ENCODE measurements at places on chromosomes 4 and X.

DNA sequence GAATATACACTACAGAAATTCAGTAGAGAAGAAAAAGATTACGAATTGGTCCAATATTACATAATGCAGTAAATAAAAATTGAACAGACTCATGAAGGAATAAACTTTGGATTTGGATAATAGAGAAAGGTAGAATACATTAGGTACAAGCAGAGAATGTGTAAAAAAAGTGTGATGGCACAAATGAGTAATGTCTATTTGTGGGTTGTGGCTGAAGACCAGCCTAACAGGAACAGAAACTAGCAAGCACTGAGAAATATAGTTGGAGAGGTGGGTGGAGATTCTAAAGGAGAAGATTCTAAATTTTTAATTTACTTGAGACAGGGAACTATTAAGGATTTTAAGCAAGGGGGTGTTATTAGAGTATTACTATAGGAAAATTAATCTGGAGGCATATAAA is 15.2 kb upstream of the CLOCK start:
- no peak for DNase-seq

GRCh38 chrX:1190596-1191145 is 21.8 kb downstream of the CRLF2 start:
- DNase-seq = no peak

GRCh38 chrX:110407910-110408545 is 49.4 kb downstream of the RTL9 start:
- no peak for DNase-seq

GRCh38 chrX:94814216-94814615 is 1140.2 kb downstream of the FAM133A start:
- DNase-seq = no peak

GRCh38 chr4:151484396-151485102 is 75.6 kb downstream of the FHIP1A start:
- no peak for DNase-seq

GRCh38 chr4:55398461-55398860 is 2.7 kb downstream of the TMEM165 start:
- DNase-seq = no peak

GRCh38 chrX:71668248-71668595 is 876 bp downstream of the LOC101059915 start:
- no peak for DNase-seq

GRCh38 chr4:125392694-125393093 is 77.9 kb downstream of the FAT4 start:
- DNase-seq = no peak

GRCh38 chrX:102155806-102156179 is at the start of gene BEX5:
BEX5 (minus strand) TSS chrX:102155977; CDS start chrX:102154265, 1,712 bp downstream.
- DNase-seq = peak; percentile 79

DNA sequence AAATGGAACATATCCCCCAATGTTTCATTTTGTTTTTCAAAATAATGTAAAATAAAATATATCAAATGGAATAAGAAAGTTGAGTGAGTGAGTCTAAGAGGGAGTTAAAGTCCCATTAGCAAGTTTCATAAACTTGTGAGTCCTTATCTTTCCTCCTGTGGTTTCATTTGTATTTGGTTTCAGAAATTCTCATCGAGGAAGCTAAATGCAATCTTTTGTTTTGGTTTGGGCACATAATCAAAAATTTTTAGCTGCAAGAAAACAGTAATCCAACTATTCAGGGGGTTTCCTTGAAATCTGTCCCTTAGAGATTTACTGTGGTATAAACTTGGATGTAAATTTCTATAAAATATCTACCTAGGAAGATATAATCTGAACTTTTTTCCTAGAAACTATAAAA is 124.2 kb downstream of the CAMK2D start:
- no peak for DNase-seq

DNA sequence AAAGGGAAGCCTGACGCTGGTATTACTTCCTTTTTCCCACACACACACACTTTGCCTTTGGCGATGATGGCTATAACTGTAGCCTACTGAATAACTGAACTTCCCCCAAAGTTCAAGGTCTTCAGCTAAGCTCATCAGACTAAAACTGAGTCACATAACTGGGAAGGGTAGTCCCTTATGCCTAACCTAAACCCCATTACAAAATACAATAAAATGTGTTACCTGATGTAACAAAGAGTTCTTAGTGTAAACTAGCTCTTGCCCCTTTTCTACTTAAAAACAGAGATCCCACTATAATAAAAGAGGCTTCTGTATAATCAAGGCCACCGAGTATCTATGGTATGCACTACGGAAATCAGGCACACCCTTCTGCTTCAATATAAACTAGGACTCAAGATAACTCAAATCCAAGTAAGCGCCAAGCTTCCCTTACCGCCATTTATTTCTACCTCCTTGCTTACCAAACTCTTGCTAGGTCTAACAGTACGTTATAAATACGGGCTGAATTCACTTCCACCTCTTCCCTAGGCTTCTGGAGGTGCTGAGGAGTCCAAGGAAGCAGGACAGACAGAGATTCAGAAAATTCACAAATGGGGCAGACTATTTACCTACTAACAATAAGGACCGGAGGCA is 2.4 kb downstream of the OTUD4 start:
- no peak for DNase-seq

- no peak for DNase-seq
Observed at GRCh38 chrX:37470711-37471110, 100.8 kb upstream of the LANCL3 start.

GRCh38 chr4:17230727-17231126 is 281.2 kb downstream of the QDPR start:
- no peak for DNase-seq

GRCh38 chrX:8404926-8405325 is 59.7 kb upstream of the VCX3B start:
- DNase-seq = no peak

- DNase-seq = no peak
Observed at GRCh38 chrX:2928583-2929434, at the start of gene ARSD. ARSD (minus strand) TSS chrX:2929339; CDS start chrX:2929275, 64 bp downstream.

DNA sequence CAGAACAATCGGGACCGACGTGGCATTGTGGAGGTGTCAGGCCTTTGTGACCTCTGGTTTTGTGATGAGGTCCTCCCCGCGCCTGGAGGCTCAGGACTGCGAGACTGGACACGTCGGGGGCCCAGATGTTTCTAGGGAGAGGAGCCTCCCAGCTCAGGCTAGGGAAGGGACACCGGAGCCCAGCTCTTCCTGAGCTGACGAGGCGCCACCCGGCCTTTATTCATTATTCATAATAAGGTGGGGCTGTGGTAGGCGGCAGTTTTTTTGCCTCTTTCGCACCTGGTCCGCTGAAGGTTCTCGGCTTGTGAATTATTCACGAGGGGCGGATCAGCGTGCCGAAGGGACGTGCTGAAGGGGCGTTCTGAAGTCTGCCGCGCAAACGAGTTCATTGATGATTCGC is 2.3 kb upstream of the UBA1 start:
- DNase-seq = no peak

DNA sequence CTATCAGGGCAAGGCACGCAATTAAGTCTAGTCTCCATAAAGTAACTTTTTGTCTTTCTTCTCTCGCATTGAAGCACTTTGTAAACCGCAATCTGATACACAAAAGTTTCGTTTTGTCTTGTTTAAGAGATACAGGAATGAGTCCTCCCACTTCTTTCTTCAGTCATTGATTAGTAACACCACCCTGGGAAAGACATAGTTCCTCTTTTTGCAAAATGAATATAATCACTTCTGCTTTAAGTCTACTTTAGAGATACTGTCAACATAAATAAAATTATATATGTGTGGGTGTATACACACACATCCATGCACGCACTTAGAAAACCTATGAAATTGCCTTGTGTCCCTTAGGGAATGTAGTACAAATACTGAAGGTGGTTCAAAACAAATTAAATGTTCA is 11.7 kb downstream of the COQ2 start:
- DNase-seq = no peak

DNA sequence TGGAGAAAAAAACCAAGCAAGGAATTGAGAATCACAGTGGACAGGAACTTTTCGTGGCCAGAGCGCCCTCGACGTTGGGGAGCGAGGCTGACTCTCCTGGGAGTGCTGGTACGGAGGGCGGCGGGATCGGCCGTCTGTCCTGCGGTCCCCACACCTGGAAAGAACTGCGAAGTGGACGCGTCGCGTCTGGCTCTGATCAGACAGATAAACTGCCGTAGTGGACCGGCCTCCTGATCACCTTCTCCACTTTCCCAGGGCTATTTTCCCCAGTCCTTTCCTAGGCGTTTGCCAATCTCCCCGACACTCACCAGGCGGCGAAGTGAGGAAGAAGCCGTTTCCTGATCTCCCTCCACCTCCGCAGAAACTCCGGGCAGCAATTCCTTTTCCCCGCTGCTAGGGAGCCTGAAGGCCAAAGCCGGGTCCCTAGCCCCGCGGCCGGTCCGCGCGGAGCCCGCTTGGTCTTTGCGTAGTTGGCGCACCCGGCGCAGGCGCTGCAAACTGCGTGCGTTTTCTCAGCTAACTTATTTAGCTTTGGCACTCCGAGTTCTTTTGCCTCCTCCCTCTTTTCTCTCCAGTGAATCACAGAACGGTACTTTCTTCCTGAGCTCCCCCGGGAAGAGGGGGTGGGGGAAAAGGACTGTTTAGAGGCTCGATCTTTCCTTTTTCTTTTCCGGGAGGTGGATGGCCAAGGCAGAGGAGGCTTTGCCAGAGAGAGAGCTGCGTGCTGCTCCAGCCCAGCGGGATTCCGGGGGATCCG is at the start of gene ARSJ:
Gene ARSJ, minus strand, starts transcription at position 500 of the 757 bp plus-strand sequence. CDS start 813 bp downstream, outside the sequence.
- DNase-seq = no peak

GRCh38 chrX:153969904-153970356 is 1.7 kb downstream of the HCFC1 start:
- no peak for DNase-seq

DNA sequence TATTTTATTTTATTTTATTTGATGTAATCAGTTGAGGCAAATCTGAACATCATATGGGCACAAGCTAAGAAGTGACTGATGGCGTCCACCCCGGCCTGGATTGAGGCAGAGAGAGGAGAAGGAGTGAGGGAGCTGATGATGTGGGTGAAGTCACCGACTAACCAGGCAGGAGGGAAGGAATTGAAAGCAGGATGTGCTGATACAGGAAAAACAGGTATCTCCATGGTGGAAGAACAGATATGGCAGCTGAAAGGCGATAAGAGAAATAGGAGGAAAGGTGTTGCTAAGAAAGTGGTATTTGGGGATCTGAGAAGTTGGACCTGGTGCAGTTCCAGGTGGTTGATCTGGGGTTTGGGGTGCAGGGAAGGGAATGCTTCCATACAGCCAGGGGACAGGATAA is 37.6 kb upstream of the GYPB start:
- no peak for DNase-seq

DNA sequence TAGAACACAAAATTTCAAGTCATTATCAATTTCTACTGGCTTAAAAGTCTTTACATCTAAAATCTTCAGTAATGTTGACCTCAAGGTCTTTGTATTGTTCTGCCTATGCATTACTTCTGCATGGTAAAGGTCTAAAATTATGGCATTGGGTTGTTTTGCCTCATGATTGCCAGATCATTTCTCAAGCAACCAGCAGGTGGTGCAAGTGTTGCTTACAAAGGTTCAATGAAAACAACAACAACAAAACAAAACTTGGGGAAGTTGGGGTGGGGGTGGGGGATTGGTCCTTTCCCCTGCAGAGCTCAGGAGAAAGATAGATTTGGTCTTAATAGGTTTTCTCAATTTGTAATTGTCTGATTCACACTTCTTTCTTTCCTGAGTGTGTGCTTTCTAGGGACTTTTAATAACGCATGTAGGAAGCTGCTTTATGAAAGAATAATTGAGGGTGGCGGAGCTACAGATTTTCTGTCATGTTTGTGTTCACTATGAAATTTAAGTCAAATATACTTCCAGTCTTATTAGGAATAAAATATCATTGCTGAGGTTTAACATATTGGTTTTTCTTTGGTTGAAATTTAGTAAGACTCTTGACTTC is 145.1 kb downstream of the COL4A5 start:
- no peak for DNase-seq

DNA sequence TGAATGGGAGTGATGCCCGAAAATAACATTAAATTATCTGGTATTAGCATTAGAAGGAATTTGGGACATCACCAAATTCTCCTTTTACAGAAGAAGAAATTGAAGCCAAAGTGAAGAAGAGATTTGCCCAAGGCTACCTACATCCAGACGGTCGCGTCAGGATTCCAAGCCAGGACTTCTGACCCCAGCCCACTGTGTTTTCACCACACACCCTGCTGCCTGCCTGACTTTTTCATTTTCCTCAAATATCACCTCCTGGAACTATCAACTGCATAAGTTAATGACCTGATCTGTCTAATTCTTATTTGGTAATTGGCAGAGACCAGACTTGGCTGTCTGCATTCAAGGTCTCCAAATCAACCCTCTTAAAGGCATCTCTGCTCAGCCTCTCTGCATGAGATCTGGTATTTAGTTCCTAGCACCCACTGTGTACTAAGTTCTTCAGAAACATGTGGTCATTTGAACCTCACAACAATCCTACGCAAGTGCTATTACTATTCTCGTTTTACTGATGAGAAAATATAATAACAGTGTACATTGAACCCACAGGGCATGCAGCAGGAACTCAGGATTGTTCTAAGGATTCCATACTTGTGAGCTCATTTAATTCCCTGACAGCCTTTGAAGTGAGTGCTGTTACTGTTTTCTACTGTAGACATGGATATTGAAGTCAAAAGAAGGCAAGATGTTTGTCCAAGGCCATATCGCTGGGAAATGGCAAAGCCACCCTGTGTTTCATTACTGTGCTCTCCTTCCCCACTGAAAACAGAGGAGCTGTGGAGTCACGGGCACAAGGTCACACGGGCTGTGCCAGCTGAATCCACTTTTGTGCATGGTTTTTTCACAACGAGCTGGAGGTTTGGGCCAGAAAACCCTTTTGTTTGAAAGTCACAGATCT is 195.2 kb upstream of the C1QTNF7 start:
- no peak for DNase-seq

DNA sequence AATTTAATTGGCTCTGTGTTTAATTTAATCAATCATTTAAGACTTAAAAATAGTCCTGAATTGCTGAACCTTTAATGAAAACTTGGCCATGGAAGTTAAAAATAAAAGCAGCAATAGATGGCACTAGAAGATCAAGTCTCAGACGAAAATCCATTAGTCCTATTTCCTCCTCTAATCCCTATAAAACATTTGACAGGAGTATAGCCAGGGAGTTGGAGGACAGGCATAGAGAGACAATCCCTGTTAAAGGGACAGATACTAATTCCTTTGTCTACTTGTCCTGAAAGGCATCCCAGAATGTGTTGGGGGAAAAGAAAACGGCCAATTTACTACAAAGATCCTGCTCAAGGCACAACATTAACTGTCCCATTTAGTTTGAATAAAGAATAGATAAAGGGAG is 276.3 kb upstream of the TACR3 start:
- DNase-seq = no peak

GRCh38 chr4:138728566-138728965 is 287.0 kb upstream of the NOCT start:
- DNase-seq = no peak

- DNase-seq = no peak
Observed at GRCh38 chr4:76489686-76490161, 54.7 kb downstream of the SHROOM3 start.

- DNase-seq = peak; percentile 23
Observed at GRCh38 chr4:1167244-1167949, 5.0 kb downstream of the SPON2 start.
